ENCODE measurements at places on chromosomes 3 and 15.

DNA sequence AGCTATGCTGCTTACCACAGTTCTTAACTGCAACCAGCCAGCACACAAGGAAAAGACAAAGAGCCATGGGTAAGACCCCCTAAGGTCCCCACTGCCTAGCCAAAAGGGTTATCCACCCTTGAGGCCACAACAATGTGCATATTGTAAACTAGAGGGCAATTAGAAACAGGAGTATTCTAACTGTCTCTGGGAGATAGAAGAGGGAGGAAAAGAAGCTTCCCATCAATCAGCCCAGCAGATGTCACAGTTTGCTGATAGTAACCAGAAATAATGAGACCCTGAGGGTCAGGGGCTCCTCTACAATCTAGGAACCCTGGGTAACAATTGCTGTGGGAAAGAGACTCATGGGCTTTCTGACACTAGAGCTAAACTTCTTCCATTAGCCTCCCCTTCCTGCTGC is 20.6 kb upstream of the IFT57 start:
- no peak for DNase-seq

DNA sequence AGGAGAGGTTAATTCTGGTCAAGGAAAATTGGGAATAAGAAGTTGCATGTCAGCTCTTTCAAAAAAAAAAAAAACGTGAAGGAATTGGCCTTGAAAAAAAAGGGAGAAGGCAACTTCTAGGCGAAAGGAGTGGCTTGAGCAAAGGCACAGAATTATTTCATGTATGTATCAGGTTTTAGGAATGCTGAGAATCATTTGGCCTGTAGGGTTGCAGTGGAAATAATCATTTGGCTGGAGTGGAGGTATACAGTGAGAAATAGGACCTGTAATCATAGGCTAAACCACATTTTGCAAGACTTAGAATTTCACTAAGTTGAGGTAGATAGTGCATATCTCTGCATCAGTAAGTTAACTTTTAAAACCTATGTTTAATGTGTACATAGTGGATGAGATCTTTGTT is 54.9 kb downstream of the EPHA6 start:
- DNase-seq = no peak

DNA sequence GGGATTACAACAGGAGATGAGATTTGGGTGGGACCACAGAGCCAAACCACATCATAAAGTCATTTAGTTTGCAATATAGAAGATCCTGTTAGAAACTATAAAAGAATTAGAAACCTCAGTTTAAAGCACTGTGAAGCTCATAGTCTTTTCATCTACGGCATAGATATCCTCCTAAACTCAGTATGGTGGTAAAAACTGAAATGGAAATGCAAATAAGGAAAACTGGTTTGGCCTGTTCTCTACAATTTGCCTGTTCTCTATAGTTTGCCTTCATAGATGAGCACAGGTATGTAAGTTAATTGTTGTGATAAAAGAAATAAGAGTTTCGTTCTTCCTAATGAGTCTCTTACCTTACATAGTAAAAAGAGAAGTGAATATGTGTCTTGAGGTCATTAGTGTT is 331.6 kb upstream of the ARL6 start:
- DNase-seq = no peak

- peak; percentile 31 for DNase-seq
These were observed 768 bp downstream of the UBXN7 start for GRCh38 chr3:196431181-196432136.

- DNase-seq = peak; percentile 17
These were observed 991 bp upstream of the HIGD1A start for GRCh38 chr3:42805141-42805821.

GRCh38 chr3:184524981-184525336 is 36.6 kb upstream of the EPHB3 start:
- peak; percentile 61 for DNase-seq

DNA sequence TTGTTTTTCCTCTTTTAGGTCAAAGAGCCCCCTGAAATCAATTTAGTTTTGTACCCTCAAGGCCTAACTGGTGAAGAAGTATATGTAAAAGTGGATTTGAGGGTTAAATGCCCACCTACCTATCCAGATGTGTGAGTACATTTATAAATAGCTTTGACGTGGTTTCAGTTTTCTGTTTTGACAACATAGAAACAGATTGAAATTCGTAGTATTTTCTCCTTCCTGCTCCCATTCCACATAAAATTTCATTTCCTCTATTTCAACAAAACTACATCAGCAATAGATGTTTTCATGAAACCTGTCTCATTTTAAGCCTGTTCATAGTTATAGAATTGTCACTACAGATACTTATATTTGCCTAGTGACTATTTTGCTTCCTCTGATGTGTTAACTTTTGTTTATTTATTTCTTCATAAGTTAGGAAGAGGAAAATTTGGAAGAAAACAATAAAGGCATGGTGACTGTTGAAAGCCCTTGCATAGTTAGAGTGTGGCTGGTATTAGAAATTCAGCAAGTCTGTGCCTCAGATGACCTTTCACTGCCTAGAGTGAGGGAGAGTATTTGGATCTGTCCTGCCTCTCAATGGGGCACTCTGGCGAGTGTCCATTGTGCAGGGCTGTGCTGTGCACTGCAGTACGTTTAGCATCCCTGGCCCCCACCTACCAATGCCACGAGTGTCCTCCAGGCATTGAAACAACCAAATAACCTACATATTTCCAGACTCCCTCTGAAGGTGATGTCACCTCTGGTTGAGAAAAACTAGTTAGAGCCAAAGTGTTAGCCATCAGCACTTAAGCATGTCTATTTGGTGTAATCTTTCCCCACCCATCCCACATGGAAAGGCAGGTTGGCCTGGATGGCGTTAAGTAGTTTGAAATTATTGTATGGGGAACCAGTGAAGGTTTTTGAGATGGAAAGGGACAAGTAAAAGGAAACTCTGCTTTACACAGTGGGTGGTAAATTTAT is 5.9 kb downstream of the EIF2AK4 start:
- DNase-seq = no peak

DNA sequence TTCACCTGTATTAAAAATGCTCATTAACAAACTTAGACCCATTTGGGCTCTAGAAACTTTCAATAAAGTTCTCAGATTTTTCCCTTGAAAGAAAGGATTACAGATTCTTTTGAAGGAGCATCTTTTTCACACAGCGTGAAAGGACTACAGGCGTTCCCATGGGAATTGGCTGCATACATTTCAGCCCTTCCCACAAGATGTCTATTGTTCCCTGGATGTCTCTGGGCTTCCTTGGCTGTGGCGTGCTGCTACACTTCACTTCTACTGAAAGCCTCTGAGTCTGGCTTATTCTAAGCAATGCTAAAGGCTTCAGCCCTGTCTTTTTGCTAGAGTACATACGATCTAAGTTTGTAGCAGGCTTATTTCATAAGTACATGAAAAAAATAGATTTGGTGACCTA is 1.4 kb downstream of the VEPH1 start:
- DNase-seq = no peak

DNA sequence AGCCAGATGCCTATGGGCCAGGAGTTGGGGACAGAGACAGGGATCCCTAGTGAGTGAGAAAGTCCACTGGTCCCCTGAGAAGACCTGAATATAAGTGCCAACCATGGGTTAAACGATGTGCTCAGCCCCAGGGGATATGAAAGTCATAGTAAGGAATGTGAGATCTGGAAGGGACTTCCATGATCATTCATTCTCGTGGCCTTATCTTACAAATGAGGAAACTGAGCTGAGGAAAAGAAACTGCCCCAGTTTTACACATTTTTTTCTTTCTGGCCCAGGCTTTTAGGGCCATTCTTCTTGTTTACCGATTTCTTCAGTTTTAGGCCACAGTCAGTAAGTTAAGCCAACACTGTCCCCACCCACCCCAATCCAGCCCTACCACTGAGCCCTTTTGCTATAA is 11.1 kb downstream of the CD80 start:
- DNase-seq = no peak

DNA sequence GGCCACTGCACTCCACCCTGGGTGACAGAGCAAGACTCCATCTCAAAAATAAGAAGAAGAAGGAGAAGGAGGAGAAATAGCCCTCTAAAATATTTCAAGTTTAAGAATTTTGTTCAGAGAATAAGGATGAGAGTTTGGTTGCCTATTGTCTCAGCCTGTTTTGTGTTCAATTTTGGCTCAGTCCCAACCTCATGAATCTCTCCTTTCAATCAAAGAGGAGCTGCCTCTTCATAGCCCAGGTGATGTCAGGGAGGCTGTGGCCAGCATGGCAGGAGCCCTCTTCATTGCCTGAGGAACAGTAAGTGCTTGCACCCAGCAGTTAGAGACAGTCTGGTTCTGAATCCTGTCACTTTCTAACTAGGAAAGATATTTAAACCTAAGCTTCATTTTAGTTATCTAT is 55.0 kb downstream of the BDH1 start:
- no peak for DNase-seq

DNA sequence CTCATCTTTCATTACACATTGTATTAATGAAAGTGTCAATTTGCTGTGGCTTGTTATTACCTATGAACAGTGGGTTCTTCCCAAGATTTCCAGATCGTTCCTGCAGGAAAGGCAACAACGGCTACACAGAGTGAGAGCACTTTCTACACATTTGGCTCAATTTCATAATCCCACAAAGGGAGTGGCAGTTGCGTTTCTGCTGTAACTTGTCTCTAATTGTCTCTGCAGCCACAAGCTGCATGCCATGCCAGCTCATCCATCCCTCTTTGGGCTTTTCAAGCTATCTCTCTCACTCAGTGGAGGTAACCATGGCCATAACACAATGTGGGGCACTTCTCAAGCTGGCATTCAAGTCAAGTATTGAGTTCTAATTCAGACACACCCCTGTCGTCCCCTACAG is 27.7 kb upstream of the CPNE4 start:
- DNase-seq = no peak

DNA sequence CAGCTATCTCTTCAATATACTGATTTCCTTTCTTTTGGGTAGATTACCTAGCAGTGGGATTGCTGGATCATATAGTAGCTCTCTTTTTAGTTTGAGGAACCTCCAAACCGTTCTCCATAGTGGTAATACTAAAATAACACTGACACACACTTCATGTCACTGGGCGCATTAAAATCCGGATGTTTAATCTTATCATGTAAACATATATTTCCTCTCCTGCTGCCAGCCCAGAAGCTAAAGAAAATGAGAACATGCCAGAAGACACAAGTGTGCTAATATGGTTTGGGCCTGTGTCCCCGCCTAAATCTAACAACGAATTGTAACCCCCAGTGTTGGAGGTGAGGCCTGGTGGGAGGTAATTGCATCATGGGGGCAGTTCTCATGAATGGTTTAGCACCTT is 23.6 kb upstream of the KCNMB2 start:
- no peak for DNase-seq

DNA sequence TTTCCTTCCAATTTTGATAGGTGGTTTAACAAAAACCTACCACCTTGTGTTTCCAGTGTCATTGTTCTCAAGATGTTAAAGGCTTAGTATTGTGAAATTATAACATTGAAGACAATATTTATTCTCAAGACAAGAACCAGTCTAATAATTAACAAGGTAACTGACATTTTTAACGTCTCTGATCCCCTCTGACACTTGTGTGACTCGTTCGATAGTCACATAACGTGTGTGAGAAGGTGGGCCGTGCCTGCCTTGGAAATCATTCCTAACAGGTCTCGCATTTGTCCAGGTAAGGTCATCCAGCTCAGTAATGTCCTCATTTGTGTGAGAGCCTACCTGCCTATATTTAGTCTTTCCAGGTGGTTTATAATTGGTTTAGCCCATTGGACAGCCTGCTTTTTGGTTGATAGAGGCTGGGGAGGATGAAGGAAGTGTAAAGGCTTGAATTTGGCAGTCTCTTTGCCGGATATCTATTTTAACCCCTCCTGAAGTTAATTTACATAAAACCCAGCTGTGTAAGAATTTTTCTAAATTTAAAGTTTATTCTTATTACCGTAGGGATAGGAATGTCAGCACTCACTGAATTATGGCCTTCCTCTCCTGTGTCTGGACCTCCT is 94.4 kb downstream of the AKAP13 start:
- no peak for DNase-seq

DNA sequence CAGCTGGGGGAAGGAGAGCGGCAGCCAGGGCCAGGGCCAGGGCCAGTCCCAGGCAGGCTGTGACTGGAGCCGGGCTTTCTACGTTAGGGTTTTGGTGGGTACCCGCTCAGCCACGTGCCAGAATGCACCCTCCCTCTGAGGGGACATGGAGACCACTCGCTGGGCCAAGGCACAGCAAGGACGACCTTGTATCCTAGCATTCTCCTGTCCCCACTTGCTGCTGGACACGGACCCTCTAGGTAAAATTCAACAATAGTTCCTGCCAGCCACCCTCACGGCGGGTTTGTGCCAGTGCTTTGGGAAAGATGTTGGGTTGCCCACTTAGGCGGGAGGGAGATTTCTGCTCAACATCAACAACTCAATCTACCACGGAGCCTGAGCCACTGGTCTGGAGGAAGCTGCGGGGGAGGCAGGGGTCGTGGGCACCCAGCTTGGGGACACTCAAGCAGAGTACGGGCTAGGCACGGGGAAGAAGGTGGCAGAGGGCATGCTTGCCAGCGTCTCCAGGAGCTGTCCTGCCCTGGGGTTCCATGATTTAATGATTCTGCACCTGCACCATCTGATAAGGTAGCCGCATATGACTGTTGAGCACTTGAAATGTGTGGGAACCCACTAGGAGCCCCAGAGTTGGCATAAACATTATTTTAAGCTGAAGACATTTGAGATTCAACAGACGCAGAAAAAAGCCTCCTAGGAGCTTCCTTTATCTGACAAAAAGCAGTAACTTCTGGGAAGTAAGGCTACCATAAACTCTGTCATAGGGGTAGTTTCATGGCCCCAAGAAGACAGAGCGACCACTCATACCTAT is 22.5 kb upstream of the C15orf39 start:
- no peak for DNase-seq

- DNase-seq = no peak
These were observed 783.3 kb downstream of the ZPLD1 start for GRCh38 chr3:103218146-103218545.

- no peak for DNase-seq
These were observed 224.9 kb upstream of the COL8A1 start for GRCh38 chr3:99413504-99413903.

DNA sequence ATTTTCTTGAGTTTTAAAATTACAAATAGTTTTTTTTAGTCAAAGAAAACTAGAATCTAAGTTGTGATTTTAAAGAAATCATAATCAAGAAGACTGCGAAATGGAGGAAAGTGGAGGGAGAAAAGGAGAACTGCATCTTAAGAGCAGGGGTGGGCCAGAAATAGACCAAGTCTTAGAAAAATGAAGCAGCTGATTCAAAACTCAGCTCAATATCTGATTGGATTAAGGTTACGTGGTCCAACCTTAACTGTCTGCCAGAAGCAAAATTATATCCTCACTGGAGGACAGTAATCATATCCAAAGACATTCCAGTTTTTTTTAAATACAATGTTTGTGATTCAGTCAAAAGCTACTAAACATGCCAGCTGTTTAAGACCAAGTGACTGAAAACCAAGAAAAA is 41.4 kb downstream of the CHSY1 start:
- DNase-seq = no peak

DNA sequence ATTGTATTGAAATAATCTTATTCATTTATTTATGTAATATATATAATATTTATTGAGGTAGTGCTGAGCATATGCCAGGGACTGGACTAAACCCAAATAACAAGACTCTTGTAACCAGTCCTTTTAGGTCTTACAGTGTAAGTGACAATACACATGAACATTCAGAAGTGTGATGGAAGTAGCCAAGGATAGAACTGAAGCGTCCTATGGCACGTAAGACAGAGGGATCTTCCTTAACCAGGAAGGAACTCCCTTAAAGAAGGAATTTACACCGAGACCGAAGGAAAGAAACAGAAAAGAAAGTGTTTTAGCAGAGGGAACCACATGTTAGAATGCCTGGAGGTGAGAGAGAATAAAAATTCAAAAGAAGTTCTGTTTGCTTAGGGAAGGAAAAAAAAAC is 23.6 kb upstream of the CLDN1 start:
- DNase-seq = no peak

Data from activated CD8-positive, alpha-beta T cell treated with anti-CD3 and anti-CD28 coated beads for 36 hours (primary cell).